ENCODE measurements at places on chromosomes 3 and 15. TPM values are rescaled to one million over a fixed set of nuclear protein-coding genes. Genes with fewer than 3 reads are reported as not detected.

Gene CCDC13
- 2.9 TPM for total RNA-seq

Gene MST1R
- total RNA-seq: 7.5 TPM

Gene RHO
- not detected for total RNA-seq

Gene BLOC1S6
- 68.5 TPM for total RNA-seq

Gene EFCC1
- 1.8 TPM for total RNA-seq

Gene UBE3A
- 80.0 TPM for total RNA-seq

Gene DNAH12
- total RNA-seq: 0.32 TPM
